ENCODE measurements at places on chromosomes 4 and X.

GRCh38 chrX:43504394-43504793, 151.7 kb upstream of the MAOA start:
- no peak for DNase-seq

DNA sequence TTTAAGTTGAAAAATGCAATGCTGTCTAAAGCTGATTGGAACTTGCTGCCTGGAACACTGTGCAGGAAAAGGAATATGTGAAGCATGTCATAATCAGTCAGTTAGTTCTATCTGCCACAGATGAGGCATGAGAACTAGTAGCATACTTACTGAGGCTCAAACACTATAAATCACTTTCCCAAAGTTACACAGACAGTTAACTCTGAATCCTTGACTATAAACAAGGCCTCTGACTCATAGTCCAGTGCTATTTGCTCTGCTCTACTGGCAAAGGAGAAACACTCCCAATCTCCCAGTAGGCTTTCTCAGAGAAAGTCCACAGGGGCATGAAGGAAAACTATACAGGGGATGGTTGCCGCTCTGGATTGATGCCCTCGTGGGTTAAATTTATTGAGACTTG, 2078.4 kb upstream of the TENM3 start:
- no peak for DNase-seq

DNA sequence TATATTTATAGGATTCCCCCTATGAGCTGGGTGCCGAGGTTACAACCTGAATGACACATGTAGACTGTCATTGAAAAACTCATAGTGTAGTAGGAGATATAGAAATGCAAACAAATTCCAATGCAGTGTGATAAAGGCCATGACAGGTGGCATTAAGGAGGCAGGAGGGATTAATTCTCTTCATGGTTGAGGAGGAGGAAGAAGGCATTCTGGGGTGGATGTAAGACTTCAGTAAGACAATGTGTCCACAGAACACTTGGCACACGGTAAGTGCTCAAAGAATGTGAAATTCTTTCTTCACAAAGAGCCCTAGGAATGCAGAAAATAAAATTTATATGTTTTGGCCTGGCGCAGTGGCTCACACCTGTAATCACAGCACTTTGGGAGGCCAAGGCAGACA, 136.5 kb downstream of the RBM47 start:
- DNase-seq = no peak

DNA sequence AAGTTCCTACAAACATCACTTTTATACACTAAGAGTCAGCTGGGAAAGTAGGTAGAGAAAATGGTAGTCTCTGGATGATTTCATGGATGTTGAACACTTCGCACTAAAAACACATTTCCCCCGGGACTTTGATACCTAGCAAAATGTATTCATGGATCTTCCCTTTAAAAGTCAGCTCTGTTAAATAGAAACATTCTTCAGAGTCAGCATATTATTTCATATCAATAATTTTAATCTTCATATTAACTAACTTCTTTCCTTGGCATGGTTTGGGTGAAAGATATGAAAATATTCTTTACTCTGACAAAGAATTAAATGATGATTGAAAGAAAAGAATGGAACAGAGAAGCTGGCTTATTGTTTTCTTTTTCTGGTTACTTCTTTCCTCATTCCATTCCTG, 185.5 kb downstream of the NDST4 start:
- DNase-seq = no peak

GRCh38 chr4:173493041-173493440, 37.0 kb downstream of the HAND2 start:
- no peak for DNase-seq

DNA sequence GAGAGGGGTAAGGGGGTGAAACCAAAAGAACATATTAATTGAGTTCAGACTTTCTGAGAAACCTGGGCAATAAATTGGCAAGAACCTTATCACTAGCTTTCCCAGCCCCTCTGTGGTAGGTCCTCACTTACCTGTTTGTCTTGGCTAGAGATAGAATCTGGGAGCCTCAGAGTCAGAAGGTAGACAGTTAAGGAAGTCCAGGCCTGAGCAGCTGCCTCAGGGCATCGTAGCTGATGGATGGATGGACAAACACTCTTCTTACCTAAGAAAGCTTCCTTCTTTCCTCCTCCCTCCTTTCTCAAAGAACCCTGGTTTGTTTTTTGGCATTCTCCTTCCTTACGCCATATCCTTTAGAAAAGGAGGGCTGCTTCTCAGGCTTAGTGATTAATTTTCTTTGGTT, 24.4 kb downstream of the FRAS1 start:
- DNase-seq = no peak

DNA sequence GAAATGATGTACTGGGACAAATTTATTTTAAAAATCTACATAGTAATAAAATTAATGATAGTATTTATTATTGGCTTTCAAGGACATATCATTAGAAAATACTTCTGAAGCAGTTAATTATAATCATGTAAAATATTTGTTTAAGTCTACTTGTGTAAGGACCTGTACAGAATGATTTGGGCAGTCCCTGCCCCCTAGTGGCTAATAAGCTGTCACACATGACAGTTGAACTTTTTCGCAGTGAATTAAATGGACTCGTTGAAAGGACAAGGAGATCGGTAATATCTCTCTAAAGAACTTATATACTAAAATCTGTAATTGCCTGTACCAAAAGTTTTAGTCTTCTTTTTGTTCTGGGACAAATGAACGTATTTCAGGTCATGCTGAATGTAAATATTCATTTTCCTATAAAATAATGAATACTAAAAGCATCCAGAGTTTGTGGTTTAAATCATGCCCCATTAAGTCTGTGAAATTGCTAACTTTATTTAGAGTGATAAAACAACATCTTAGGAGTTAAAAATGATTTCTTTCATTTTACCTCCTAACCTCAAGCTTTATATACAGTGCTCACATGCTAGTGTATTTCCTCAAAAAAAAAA, 13.6 kb downstream of the EXOC1 start:
- DNase-seq = no peak

DNA sequence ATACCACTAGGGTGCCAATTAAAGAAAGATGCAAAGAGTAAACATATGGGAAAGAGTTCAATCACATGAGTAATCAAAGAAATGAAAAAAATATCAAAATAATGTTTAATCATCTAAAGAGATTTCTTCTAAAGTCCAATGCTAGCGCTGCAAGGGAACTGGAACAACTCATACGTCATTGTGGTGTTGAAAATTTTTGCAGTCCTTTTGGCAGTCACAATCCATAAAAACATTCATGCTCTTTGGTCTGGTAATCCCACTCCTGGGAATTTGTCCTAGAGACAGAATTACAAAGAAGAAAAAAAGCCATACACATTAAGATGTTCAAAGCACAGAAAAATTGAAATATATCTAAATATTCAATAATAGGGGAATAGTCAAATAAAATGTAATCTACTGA, 4.6 kb downstream of the P2RY4 start:
- DNase-seq = no peak

DNA sequence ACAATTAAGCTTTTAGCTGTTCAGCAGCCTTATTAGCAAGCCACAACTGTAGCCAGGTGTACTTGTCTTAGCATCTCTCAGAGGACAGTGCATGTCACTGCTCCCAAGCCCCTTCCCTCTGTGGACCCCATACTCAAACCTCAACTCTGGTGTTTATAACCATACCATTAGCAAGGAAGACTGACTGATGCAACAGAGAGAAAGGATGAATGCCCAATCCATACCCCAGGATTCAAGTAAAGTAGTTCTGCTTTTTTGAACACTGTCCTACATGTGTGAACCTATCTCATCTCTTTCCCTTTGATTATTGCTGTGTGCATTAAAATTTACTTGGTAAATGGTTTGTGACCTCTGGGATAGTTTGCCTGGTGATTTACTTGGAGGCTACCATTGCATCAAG, 22.8 kb upstream of the CYBB start:
- no peak for DNase-seq

GRCh38 chrX:7083468-7084396, 63.8 kb upstream of the STS start:
- DNase-seq = peak; percentile 28

- no peak for DNase-seq
Observed at GRCh38 chr4:12884846-12885796, 599.0 kb downstream of the RAB28 start.

DNA sequence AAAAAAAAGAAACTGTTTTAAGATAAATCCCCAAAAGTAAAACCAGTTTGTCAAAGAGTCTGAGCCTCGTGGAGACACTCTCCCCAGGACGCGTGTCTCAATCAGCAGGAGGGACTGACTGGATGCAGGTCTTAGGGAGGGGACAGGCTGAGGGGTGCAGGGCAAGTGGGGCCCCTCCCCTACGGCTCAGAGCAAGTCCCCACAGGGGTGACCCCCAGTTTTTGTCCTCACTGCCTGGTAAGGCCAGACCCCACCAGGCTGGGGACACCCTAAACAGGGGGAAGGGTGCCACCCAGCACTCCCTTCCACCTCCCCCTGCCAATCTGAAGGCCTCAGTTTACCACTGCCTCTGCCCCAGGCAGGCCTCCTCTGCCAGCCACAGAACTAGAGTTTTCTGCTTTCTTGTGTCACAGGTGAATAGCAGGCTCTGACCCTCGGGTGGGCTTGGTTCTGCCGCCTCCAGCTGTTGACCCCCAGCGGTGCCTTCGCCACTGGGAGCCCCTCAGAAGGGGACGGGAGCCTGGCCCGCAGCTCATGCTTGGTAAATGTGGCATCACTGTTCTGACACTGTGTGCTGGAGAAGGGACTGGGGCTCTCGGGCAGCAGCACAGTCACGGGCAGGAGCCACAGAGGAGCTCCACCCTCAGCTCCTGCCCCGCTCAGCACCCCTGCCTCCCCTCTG, 69.8 kb upstream of the MXD4 start:
- no peak for DNase-seq

DNA sequence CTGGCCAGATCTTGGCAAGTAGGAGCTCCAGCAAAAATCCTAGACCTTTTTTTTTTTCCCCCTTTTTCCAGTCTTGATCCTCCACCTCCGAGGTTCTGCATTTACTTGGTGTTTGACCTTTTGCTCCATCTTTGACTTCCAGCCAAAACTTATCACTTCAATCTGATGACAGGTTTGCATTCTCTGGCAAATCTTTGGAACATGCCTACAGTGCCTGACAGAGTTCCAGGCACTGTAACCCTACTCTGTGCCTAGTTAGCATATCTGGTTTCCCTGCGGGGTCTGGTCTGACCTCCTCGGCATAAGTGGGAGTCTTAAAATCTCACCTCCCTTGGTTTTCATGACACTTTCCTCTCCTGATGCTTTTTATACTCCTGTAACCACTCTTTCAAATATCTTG, 39.4 kb upstream of the NR3C2 start:
- DNase-seq = no peak

GRCh38 chr4:76354517-76355473, 48.3 kb downstream of the STBD1 start:
- DNase-seq = no peak

DNA sequence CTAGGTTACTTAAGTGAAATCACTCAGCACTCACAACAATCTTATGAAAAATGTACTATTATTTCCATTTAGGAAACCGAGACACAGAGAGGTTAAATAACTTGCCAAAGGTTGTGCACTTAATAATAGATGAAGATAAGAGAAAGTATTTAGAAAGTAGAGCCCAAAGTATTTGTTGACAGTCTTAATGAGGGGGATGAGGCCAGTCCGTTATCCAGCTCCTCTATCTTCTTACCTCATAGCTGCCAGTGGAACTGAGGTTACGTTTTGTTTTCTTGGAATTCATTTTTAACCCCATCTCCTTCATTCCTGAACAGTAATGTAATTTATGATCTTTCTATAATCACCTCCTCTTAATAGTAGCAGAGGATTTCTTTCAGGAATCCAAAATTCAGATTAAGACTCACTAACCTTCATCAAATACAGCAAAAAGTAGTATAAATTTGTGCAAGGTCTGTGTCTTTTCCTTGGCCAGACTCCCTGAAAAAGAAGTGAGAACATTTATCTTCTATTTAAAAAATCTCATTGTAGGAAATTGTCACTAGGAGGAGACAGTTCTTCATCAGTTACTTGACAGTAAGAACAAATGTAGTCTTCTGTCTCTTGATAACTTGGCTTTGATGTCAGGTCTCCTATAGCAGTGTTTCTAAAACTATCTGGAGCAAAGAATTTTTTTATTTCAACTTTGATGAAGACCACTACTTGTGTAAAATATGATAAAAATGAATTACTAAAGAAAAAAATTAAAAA, 35.5 kb downstream of the F8 start:
- DNase-seq = no peak

DNA sequence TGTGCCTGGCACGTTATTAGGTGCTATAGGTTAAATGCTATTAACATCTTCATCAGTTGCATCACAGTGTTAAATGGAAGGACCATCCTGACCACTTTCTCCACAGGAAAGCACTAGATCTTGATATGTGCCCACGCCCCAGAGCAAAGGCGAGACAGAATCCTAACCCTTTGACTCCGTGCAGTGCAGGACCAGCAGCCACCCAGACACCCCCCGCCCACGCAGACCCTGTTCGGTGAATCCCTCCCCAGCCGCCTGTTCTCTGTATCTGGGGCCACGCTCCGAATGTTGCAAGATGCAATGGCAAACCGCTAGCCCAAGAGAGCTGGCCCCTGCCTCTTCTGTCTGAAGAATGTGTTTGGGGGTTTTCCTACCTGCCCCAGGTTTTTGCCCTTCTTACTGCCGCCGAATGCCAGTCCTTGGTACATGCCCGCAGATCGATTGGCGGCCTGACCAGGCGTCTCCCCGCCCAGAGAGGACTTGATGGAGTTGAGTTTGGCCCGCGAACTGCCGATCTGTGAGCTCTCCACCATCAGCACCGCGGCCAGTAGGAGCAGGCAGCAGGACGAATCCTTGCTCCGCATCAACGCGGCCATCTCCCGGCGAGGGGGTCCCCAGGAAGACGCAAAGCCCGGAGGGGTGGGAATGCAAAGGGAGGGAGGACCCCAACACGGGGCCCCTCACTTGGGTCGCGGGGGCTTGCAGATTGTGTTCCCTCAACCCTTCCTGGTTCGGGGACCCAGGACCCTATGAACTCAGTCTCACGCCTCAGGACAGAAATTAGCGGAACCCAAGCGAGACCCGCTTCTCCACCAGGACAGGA, 906 bp downstream of the DKK2 start:
- DNase-seq = no peak

DNA sequence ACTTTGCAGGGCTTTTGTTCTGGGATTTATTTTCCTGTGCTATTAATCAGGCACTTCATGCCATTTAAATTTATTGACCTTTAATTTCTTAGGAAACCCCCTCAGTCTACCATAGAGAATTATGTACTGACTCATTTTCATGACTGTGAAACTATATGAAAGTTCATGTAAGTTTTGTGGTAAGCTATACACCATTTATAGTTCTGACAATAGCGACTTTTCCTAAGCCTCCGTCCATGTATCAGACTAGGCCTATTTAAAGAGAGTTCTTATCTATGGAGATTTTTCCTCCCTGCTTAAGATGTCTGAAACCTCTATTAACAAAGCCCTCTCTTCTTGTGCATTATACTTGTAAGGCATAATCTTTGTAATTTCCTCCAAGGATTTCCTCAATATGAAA, 111.6 kb downstream of the AFF2 start:
- DNase-seq = no peak

DNA sequence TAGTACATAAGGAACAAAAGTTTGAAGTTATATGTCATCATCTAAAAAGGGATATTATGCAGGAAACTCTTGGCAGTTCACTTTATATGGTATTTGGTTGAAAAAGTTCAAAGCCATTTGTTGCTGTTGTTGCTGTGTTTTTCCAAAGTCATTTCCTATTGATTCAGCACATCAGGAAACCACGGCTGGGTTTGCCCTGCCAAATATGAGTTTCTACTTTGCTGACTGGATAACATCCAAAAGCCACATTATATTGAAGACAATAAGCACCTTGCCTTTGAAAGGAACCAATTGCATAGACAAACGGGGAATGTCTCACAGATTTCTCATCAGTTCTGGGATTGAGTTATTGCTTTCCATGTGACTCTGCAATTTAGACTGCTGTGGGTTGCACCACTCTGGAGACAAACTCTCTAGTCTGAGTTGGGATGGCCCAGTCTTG, 206.1 kb downstream of the SLC39A8 start:
- no peak for DNase-seq

- DNase-seq = no peak
Observed at GRCh38 chr4:3879681-3880614, 113.8 kb downstream of the ADRA2C start.
